ENCODE measurements at places on chromosomes 12 and 14. TPM values are rescaled to one million over a fixed set of nuclear protein-coding genes. Genes with fewer than 3 reads are reported as not detected.

DNA sequence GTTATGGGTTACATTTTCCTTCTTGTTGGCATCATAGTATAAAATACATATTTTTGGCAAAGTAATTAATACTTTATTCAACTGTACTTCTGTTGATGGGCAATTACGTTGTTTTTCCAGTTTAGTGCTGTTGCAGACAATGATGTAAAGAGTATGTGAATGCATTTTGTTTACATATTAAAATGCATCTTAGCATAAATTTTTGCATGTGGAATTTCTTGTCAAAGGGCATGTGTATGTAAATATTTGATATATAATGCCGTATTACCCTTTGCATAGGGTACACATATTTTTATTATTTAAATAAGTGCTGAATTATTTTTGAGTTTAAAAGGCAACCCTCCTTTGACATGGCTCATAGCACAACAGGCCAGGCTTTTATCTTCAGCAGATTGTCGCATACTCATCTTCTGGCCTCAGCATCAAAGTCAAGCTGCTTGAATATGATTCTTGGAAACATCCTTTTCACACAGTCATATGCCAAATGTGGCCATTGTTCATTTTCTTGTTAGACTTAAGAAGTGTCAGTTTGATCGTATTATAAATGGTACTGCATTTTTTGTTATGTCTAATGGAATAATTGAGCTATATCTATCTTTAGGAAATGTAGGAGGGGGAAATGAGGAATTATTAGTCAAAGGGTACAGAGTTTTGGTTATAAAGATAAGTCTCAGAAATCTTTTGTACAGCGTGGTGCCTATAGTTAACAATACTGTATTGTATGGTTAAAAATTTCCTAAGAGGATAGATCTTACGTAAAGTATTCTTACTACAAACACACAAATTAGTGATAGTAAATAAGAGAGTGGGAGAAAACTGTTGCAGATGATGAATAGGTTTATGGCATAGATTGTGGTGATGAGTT, 138.5 kb downstream of the FUT8 start:
- no peak for DNase-seq

DNA sequence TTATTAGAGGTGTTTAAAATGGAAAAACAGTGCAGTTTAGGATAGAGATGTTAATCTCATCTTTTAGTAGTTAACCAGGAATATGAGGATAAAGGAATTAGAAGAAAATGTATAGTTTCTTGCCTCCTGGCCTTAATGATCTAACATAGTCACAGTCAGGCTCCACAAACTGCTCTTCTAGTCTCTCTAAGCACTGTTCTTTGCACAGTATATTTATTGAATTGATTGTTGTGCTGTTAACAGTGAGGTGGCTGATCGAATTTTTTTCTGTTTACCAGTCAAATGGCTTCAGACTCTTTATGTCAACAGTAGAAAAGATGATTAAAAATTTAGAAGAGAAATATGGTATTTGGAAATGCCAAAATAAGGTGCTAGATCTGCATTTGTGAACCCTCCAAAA, 37.8 kb downstream of the ATF7IP start:
- no peak for DNase-seq

- DNase-seq: no peak
These were observed 178.3 kb downstream of the NAV3 start for GRCh38 chr12:78009031-78009430.

GRCh38 chr14:102923201-102923924, 900 bp downstream of the AMN start:
- DNase-seq: no peak

NRIP2 gene
- 31.6 TPM for total RNA-seq

TAS2R13 gene
- 1.9 TPM for total RNA-seq

PCNX1 gene
- total RNA-seq: 41.8 TPM
